ENCODE measurements at places on chromosomes 12 and 14.

- DNase-seq = no peak
Measured at GRCh38 chr12:93244514-93245077, 133.1 kb upstream of the NUDT4 start.

GRCh38 chr12:95218150-95219133 is 835 bp downstream of the VEZT start:
- DNase-seq = peak; percentile 57

- no peak for DNase-seq
Measured at GRCh38 chr14:62663456-62663821, 381.8 kb downstream of the KCNH5 start.

DNA sequence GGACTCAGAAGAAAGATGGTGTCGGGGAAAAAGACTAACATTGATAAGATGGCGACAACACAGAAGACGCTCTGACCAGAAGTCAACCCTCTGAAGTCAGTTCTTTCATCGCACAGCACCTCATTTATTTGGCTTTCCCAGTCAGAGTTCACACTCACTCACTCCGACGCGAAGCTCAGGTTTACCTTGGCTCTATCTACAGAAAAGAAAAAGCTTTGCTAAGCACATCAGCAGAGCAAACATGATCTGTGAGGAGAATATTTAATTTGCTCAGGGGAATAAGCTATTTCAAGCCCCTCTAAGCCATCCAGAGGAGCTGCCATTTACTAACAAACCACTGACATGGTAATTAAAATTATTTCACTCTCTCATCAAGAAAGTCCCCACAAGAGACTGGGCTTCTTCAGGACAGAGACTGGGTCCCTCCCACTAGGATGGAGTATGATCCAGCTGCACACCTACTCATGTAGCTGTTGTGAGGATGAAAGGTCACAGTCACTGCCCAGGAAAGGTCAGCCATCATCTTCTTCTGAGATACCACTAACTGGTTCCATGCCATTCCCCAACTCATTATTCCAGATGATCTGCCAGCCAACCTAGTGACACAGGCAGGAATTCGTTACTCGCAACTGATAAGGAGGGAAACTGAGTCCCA is 111.4 kb downstream of the TTC7B start:
- no peak for DNase-seq

DNA sequence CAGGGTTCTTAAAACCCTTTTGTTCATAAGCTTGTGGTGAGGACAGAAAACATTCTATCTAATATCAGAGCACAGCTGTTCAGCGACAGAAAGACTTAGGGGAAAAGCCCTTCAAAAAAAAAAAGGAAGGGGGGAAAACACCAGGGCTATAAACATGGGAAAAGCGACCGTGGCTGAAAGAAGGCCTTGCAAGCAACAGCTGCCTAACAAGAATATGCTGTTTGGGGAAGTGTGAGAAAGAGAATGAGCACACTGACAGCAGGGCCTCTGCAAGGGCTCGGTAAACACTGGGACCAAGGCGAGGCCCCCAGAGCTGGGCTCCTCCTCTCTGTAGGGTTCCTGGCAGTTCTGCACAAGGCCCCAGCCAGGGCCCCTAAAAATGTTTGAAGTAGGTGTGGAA is 27.4 kb upstream of the CCND2 start:
- DNase-seq = no peak

- no peak for DNase-seq
Measured at GRCh38 chr14:28778138-28779117, 11.8 kb downstream of the FOXG1 start.

DNA sequence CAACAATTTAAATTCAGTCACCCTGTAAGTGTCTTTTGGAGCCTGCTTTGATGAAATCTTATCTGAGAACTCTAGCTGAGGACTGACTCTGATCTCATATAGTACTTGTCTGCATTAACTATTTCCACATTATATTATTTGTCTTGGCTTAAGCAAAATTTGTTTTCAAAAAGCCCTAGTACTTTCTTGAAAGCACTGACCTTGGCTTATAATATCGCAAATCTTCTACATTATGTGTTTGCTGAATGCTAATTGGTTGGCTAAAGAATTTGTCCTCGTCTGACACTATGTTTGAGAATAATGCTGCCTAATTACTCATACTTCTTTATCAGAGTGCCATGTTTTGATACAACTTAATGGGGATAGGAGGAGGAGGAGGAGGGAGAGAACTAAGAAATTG is 46.9 kb upstream of the FLRT2 start:
- no peak for DNase-seq

GRCh38 chr12:3138941-3139511 is 61.8 kb downstream of the TSPAN9 start:
- DNase-seq = no peak

DNA sequence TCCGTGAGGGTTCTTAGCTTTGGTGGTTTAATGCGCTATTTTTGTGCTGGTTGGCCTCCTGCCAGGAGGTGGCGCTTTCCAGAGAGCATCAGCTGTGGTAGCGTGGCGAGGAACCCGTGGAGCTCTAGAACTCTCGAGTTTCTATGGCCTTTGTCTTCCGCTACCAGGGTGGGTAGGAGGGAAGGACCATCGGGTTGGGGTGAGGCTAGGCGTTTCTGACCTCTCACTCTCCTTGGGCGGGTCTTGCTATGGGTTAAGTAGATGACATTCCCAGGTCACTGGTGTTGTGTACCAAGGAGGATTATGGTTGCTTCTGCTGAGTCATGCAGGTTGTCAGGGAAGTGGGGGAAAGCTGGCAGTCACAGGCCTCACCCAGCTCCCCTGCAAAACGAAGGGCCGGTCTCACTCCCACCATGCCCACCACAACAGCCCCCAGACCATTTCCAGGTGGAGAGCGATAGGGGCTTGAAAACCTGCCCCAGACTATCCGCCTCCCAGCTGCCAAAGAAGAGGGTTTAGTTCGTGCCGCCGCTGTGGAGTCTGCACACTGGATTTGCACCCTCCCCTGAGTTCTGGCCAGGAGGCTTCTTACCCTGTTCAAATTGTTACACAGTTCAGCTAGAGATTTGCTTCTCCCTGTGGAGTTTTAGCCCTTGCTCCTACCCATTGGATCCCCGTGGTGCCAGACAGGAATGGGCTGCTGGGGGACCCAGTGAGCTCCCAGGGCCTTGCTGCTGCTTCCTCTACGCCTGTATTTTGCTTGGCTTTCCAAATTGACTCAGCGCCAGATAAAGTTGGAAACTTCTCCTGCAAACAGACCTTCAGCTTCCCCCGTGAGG is 21.9 kb downstream of the RNFT2 start:
- DNase-seq = no peak

DNA sequence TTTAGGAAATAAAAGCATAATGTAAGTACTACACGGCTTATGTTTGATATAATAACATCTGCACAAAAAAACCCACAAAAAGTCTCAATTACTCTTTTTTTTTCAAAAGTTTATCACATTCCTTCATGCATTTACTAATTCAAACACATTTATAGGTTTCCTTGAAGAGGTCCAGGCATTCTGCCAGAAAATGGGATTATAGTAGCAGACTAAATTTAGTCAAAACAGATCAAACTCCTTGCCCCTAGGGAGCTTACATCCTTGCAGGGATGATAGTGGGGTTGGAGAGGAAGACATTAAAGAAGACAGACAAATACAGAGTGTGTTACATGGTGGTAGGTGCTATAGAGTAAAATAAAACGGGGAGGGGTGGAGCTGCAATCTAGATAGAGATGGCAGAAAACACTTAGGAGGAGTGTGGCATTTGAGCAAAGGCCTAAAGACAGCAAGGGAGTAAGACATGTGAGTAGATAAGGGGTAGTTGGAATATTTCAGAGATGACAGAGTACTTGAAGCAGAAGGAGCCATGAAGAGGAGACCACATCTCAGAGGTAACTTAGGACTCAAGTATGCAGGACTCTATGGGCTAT is 266.9 kb downstream of the PPFIA2 start:
- DNase-seq = no peak

DNA sequence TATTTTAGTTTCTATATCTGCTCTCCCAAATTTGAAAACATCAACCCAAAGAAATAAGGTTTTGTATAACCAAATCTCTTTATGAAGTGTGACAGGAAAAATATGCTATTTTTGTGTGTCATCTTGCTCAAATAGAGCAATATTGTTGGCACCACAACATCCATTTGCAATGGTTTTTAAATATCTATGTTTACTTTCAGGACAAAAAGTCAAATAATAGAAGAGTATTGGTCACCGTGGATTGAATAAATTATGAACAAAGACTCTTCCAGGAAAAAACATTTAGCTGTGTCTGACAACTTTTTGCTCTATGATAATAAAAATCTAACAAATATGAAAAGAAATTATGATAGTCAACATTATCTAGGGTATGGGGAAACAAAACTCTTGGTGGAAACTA is 439.2 kb downstream of the BTG1 start:
- no peak for DNase-seq

DNA sequence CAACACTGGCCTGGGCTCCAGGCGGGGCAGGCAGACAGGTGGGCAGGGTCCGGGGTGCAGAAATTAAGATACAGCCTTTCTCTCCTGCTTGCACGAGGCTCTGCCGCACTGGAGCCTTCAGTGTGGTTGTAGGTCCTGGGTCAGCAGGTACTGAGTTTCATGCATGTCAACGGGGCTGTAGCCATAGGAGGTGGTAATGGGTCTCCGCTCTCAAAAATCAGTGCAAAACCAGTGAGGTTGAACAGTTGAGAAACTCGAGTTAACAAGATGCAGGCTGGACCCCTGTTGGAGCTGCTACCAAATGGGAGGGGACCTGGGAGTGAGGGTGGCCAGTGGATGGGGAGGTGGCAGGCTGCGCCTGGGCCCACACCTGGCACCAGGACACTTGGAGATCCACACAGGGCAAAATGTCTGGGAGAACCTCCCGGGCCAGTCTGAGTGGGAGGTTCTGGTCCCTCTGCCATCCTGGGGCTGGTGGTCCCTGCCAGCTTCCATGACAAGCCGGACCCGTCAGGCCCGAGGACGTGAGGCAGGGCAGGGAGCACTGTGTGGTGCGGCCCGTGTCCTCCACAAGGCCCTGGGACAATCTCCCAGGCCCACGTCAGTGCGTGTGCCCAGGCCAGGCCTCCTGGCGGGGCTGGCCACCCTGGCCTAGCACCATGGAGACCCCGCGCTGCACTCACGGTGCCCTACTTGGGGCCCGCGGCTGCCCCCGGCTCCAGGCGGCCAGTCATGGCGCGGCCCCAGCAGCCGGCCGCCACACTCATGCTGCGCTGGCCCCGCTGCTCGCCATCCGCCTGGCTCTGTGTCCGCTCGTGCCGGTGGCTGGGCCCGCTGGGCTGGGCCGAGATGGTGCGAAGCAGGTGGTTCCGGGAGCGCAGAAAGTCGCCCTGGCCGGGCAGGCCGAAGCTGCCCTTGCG is 5.1 kb downstream of the ARL6IP4 start:
- DNase-seq = no peak

DNA sequence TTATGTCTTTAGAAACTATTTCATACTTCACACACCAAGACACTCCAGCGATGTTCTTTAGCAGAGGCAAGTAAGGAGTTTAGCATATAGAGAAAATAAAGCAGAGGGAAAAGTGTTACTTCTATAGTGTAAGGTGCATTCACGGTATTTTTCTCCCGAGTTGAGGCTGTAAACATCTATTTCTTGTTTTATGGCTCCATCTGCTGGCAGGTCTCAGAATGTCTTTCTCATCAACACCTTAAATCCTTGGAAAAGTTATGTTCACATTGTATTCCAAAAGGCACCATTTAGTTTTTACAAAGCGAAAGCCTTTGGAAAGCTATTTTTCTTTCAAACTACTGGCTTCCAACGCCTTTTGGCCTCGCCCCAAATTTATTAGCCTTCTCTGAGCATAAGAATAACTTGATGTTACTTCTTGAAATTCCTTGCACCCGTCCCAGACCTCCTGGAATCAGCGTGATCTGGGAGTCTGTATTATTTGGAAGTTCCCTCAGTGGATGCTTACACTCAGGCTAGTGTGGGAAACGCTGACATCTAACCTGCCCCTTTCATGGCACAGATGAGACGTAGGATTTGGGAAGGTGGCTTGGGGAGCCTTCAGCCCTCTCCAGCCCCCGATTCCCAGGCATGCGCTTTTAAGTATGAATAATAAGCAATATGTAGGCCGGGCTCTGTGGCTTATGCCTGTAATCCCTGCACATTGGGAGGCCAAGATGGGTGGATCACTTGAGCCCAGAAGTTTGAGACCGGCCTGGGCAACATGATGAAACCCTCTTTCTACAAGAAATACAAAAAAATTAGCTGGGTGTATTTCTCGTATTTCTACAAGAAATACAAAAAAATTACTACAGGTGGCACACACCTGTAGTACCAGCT is 1.9 kb upstream of the PIWIL1 start:
- peak; percentile 45 for DNase-seq

- no peak for DNase-seq
Measured at GRCh38 chr12:15346488-15346887, 24.2 kb downstream of the PTPRO start.

DNA sequence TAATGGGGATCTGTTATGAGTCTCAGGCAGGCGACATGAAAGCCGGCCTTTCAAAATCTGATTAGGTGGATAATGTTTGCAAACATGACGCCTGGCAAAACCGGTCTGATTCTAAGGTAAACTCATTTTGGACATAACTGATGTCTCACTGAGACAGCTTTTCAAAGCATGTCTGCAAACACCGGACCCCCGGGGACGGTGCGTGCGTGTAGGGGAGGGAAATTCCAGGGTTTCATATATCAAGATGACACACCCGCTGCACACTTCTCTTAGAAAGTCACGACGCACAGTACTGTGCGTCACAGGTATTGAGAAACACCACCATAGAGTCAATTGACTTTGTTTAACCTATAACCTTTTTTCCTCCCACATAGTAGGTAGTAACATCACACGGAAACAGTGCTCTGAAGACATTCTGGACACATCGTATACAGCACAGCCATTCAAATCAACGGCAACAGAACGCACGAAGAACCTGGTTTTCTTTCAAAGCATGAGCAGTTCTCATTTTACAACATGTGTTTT is 43.9 kb upstream of the TESC start:
- DNase-seq = no peak

DNA sequence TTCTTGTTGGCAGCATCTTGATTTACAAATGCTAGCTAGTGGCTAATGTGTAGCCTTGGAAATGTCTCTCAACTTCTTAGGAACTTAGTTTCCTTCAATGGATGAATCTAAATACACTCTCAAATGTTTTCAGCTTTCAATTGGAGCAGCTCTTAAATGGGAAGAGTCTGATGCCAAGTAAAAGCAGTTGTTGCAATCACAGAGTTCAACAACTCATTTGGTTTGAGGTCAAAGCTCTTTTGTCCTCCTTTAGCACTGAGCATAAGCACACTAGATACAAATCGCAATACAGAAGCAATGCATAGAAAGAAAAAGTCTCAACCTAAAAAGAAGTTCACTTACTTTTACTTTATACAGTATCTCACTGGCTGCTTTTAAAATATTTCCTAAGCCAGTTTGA is 986.1 kb upstream of the FLRT2 start:
- no peak for DNase-seq

GRCh38 chr14:90274808-90275457 is 18.6 kb downstream of the PSMC1 start:
- no peak for DNase-seq
